ENCODE measurements at places on chromosomes 6 and 20.

DNA sequence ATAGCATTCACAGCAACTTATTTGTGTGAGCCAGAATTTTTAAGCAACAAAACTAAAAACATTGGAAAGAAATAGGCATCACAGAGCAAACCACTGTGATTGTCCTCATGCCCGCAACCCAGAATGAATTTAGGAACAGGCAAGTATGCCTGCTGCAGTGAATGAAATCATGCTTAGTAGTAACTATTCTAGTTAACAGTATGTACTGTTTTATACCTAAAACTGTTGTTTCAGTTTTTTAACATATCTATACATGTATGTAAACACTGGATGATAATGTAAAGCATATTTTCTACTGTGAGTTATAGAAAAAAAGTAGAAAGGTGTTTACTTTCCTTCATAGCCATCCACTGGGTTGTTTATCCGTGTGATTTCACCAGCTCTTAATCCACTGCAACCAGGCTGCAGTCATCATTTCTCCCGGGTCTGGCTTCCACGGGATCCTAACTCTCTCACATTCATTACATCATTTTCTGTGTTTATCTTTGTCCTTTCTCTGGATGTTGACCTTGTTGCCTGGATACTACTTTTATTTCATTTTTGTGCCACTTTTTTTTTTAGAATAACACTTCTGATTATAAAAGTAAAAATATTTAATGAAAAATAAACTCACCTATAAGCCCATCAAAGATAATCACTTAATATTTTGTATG lies 3.6 kb upstream of the ARFGEF3 start:
- DNase-seq = no peak

DNA sequence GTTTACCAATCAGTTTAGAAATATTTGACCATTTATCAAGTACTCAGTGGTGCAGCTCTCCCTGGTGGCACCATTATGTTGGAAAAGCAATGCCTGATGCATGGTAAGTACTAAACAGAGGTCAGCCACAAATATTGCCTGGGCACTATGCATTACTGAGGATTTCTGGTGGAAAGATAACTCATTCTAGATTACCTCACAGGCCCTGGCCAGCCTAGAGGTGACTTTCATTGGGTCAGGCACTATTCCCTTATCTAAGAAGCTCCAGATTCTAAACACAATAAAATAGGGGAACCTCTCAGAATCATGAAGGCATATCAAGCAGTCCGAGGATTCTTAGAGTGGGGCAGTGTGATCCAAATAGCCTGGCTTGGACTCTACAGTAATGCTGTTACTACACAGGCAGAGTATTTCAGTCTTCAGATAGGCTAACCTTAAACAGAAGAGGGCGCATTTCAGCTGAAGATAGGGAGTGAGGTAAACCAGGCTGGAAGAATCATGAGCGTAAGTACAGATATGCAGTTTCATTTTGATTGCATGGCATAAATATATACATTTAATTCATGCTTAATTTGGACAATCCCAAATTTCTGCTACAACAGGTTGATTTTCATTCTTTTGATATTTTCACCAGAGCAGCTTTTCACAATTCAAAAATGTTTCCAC lies 12.1 kb downstream of the LGSN start:
- no peak for DNase-seq

DNA sequence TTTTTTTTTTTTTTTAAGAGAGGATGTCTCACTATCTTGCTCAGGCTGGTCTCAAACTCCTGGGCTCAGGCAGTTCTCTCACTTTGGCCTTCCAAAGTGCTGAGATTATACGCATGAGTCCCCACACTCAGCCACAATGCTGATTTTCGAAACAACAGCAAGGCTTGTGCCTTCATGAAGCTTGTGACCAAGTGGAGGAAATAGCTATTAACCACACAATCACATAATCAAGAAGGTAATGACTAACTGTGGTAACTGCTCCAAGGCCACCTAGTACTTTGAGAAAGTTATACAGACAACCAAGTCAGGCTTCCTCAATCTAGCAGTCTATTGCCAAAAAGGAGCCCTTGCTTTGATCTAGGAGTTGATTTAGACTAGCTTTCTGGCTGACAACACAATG lies 46.3 kb downstream of the SOD2 start:
- no peak for DNase-seq

- DNase-seq = no peak
Observed at GRCh38 chr6:38604700-38605099, 35.0 kb downstream of the BTBD9 start.

DNA sequence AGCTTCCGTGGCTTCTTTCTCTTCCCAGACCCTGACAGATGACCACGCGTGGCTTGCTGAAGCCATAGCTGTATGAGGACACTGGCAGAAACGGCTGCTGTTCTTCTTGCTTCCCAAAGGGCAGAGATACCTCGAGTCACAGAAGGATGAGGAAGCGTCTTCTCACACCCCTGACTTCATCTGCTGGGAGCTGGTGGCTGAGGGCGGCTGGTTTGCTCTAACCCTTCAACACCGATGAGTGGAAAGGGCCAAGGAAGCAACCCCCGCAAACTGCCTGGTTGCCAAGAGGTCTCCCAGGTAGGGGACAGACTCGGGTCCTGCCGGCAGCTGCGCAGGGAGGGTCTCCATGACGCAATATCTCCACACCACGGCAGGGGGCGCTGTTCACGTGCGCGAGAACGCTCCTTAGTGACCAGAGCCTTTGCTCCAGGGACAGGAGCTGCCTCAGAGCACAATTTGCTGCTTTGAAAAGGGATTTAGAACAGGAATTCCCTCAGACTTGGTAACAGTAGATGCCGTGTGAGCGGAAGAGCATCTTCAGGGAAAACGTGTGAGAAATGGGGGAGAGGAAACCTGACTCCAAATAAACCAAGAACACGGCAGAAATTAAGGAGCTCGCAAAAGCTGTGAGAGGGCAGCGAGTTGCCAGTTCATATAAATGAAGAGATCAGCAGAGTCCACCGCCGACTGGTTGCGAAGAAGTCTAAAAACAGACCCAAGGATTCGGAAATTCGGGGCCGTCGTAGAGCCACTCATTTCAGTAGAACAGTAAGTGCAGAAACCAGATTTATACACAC lies 80.2 kb downstream of the ERMARD start:
- DNase-seq = peak; percentile 82

GRCh38 chr6:106112433-106112832 lies 26.3 kb downstream of the PRDM1 start:
- no peak for DNase-seq

DNA sequence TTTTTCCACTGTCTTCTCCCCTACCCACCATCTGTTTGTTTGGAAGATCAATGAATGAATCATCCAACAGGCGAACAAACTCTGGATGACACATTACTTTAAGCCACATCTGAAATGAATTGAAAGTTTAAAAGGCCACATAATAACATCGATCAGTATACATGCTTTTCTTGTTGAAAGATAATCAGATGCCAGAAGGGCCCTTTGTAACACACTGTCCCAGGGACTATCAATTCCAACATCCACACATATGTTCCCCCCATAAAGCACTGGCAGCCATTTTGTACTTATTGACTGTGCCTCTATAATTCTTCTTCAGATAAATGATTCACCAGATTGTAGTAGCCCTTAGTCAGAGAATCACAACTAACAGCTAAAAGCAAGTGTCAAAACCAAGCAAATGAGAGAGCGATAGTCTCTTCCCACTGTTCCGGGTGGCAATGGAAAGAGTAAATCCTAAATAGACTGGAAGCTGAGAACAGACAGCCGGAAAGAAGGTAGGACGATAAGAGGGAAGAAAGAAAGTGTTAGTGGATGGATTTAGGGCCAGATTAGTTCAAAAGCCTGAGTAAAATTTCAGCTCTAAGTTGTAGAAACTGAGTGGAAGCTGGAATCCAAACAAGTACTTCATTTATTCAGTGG lies 184.9 kb upstream of the TENT5A start:
- no peak for DNase-seq

DNA sequence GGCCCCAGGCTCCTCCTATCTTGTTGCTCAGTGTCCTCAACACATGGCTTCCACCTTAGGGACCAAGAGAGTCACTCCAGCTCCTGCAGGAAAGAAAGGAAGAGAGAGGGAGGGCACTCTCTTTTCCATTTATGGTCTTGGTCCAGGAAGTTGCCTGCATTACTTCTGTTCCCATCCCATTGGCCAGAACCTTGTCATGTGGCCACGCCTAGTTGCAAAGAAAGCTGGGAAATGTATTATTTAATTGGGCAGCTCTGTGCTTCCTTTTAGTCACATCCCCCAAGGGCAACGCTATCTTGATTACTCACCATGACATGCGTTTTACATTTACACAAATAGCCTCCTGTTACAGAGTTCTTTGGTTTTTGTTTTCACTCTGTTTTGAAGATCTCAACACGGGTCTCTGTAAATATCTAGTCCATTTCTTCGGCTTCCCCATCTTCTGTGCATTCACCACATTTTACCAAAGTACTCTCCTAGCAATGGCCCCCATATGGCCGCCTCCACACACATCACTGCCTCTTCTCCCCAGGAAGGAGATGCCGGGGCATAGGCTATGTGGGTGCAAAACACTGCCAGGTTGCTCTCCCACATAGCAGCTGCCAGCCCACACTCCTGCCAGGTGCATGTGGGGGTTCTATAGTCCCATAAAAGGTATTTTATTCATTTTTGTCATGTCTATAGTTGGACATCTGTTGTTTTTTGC lies 35.7 kb upstream of the ZMYND8 start:
- DNase-seq = peak; percentile 18

GRCh38 chr6:1044040-1044836 lies 267.7 kb upstream of the FOXQ1 start:
- no peak for DNase-seq

GRCh38 chr6:138162955-138163575 lies 1.3 kb downstream of the ARFGEF3 start:
- DNase-seq = no peak

DNA sequence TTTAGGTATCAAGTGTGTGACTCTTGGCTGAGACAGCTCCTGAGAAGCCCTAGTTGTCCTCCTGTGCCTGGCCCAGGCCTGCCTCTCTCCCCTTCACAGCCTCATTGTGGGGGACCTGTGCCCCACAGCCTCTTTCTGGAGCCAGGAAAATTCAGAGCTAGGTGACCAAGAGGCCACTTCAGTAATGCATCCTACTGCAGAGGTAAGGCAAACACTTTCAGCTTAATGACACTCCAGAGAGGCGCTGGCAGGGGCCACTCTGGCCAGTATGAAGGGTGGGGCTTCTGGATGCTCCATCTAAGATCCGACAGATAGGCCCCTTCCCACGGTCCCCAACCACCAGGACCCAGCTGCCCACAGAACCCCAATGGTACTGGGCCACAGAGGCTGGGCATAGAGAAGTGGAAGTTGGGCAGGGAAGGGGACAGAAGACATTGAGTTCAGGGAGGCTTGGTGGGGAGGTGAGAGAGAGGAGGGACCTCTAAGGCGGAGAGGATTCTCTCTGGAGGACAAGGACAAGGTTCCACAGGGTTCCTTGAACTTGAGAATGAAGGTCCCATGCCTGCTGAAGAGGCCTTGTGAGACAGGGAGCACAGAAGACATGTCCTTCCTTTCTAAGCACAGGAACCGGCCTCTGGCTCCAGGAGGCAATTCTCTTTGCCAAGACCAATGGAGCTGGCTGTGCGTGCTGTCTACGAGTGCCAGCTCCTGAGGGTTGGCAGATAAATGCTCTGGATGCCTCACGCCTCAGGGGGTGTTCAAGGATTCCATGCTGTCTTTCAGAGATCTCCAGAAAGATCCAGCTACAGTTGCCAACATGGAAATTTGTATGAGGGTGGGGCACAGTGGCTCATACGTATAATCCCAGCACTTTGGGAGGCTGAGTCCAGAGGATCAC lies 46.4 kb upstream of the TGM2 start:
- DNase-seq = no peak

DNA sequence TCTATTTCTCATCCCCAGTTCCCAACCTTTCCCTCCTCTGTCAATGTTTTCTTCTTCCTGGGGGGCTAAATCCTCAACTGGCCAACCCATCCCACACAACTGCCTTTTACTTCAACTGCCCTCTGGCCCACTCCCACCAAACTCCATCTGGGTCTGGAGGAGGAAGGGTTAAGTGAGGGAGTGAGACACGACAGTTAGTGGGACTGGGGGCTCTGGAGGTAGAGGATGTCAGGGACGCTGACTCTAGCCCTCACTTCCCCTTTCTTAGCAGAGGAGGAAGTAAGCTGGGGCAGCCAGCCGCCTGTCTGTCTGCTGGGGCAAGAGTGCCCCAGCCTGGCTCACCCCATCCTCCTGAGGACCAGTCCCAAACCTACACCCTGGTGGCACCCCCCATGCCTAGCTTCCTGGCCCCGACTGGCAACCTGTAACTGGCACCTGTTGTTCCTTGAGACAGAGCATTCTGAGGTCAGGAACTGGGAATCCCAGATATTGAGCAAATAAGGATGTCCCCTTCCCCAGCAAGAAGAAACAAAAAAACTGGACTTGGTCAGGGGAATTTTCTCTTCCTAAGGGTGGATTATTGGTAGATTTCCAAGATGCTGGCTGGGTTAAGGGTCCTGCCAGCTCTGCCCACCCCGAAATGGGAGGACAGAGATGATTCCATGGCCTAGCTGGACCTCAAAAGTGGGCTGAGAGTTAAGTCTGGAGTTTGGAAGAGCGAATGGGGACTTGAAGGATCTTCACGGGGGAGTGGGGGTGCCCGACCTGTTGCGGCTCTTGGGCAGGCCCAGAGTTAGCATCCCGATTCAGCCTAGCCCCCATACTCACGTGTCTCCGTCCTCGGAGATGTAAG lies 971 bp downstream of the NFKBIE start:
- DNase-seq = peak; percentile 53

- DNase-seq = no peak
Observed at GRCh38 chr20:36154700-36155628, at the start of gene EPB41L1. Gene EPB41L1, plus strand, starts transcription at chr20:36154740. Its CDS starts 19,038 bp downstream, at chr20:36173778.

DNA sequence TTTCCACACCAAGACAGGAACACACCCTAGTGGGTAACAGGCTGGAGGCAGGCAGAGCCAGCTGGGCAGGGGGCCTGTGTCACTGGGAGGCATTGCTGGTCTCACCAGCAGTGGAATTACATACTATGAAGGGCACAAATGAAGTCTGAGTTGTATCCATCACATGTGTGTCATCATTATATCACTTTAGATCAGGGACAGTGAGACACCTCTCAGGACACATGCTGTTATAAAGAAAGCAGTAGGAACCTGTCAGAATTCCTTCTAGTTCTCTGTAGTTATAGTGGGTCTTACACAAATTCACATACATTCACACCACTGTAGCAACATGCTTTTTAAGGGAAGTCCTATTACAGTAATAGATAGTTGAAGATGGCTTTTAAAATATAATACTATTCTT lies 63.5 kb upstream of the FYN start:
- no peak for DNase-seq

- no peak for DNase-seq
Observed at GRCh38 chr6:161010418-161010817, 18.8 kb downstream of the MAP3K4 start.

DNA sequence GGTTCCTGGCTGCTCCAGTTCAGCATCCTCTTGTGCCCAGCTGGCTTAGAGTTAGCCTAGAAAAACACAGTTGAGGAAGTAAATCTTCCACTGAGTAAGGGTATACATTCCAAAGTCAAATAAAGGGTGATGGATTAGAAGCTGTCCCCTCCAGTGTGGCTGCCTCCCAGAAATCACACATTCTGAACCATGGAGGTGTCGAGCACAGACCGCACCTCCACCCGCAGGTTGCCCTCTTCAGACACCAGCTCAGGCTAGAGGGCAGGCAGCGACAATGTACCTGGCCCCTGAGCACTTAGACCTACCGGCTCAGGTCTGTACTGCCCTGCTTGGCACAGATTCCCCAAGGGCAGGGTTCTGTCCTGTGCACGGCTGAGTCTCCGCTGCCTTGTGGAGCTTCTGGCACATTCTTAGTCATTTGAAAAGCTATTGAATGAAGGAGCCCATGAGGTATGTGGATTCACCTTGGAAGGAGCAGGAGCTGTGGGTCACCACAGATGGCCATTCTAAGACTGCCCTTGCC lies 118.1 kb downstream of the FAM120B start:
- no peak for DNase-seq

GRCh38 chr6:12709556-12710232 lies 6.9 kb upstream of the PHACTR1 start:
- no peak for DNase-seq

All from stimulated activated naive CD8-positive, alpha-beta T cell treated with anti-CD3 and anti-CD28 coated beads, Interleukin-15, Interleukin-2, amounts not matched to agents 100 U/mL and 50 U/mL, for 24 hours (primary cell).